ENCODE measurements at places on chromosomes 3 and 15.
A peak's percentile ranks its signal among the peaks of the same experiment; 100 is the strongest.

DNA sequence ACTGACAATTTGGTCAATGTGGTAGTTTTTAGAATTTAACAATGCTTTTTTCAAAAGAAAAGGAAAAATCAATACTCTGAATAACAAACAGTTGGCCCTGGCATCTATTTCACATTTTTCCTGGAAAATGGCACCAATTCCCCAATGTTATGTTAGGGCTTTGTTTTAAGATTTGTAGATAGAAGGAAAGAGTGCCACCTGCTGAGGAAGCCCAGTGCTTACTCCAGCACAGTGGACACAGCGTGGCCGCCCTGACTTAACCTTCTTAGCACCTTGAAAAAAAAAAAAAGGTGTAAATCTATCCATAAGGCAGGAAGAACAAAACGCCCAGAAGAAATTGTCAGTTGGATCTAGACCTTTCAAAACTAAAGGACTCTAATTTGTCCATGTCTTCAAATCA lies 110.7 kb upstream of the CNTN4 start:
- DNase-seq, result no peak

GRCh38 chr3:32438596-32439344 lies 47.1 kb downstream of the CMTM7 start:
- DNase-seq, result peak; percentile 58

- DNase-seq, result no peak
Measured at GRCh38 chr3:171249245-171249644, 211.0 kb downstream of the TNIK start.

GRCh38 chr15:64447536-64448315 lies 12.7 kb upstream of the ZNF609 start:
- DNase-seq, result no peak

GRCh38 chr3:39705351-39705900 lies 104.0 kb upstream of the MYRIP start:
- DNase-seq, result no peak

Data from CD4-positive, alpha-beta T cell treated with Interleukin-2 at 100 ng/mL for 4 hours (primary cell).